Pancreas (tissue), 10 donors: ENCODE measurements at places on chromosomes 3 and 15.

- H3K27ac ChIP-seq: no peak overlapping the region
- H3K36me3 ChIP-seq: no peaks in the 10 kb centered on the region
- H3K27me3 ChIP-seq: no peaks in the 10 kb centered on the region
- peaks cover 5% of the 10 kb centered on the region for H3K4me1 ChIP-seq
- DNase-seq: no peak
These were observed 12.3 kb downstream of the BOC start for GRCh38 chr3:113223475-113224281.

DNA sequence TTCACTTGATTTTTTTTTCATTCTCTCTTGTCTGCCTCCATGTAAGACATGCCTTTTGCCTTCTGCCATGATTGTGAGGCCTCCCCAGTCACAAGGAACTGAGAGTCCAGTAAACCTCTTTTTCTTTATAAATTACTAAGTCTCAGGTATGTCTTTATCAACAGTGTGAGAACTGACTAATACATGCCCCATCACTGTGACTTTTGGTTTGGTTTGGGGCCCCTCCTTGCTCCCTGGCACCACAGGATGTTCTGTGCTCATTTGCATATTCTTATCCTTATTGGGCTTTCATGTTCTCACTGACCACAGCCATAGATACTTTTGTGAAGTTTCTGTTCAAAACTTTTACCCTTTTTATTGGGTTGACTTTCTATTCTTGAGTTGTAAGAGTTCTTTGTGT lies 3.8 kb upstream of the PRR20G start:
- no peaks in the 10 kb centered on the region for H3K36me3 ChIP-seq
- no peak overlapping the region for H3K27ac ChIP-seq
- no peaks in the 10 kb centered on the region for H3K27me3 ChIP-seq
- no peaks in the 10 kb centered on the region for H3K4me1 ChIP-seq
- DNase-seq: no peak
- H3K4me3 ChIP-seq: no peak overlapping the region

- DNase-seq: no peak
- H3K27me3 ChIP-seq: no peaks in the 10 kb centered on the region
- H3K27ac ChIP-seq: no peak overlapping the region
- no peaks in the 10 kb centered on the region for H3K36me3 ChIP-seq
These were observed 26.7 kb downstream of the TMED3 start for GRCh38 chr15:79337591-79337990.

GRCh38 chr3:38560284-38560683 lies 64.1 kb downstream of the EXOG start:
- DNase-seq: no peak
- no peaks in the 10 kb centered on the region for H3K36me3 ChIP-seq
- no peak overlapping the region for H3K4me3 ChIP-seq
- no peak overlapping the region for H3K27ac ChIP-seq
- no peaks in the 10 kb centered on the region for H3K27me3 ChIP-seq

- H3K36me3 ChIP-seq: no peaks in the 10 kb centered on the region
- no peak overlapping the region for H3K27ac ChIP-seq
- no peaks in the 10 kb centered on the region for H3K4me1 ChIP-seq
- no peak for DNase-seq
- H3K27me3 ChIP-seq: no peaks in the 10 kb centered on the region
These were observed 32.6 kb downstream of the PLS1 start for GRCh38 chr3:142628801-142629200.

GRCh38 chr3:42725454-42725853 lies 22.9 kb upstream of the HHATL start:
- no peaks in the 10 kb centered on the region for H3K27me3 ChIP-seq
- no peaks in the 10 kb centered on the region for H3K4me1 ChIP-seq
- H3K4me3 ChIP-seq: no peak overlapping the region
- no peaks in the 10 kb centered on the region for H3K36me3 ChIP-seq

DNA sequence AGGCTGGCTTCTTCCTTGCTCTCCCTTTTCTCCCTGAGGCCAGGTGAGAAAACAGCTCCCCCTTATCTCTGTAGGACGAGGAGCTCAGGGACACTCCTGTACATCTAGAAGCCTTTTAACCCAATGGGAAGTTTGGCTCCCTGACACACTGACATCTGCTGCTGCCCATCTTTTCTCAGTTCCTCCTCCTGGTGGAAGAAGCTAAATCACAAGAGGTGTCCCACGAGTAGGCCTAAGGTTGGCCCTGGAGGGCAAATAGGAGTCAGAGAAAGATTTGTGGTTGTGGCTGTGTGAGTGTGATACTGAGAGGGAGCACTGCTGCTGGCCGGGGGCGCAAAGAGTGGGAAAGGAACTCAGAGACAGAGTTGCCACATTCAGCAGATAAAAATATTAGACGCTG lies 49.5 kb downstream of the ARHGAP31 start:
- H3K4me3 ChIP-seq: no peak overlapping the region
- H3K36me3 ChIP-seq: no peaks in the 10 kb centered on the region
- DNase-seq: no peak
- H3K4me1 ChIP-seq: no peaks in the 10 kb centered on the region
- H3K27ac ChIP-seq: no peak overlapping the region
- no peaks in the 10 kb centered on the region for H3K27me3 ChIP-seq

DNA sequence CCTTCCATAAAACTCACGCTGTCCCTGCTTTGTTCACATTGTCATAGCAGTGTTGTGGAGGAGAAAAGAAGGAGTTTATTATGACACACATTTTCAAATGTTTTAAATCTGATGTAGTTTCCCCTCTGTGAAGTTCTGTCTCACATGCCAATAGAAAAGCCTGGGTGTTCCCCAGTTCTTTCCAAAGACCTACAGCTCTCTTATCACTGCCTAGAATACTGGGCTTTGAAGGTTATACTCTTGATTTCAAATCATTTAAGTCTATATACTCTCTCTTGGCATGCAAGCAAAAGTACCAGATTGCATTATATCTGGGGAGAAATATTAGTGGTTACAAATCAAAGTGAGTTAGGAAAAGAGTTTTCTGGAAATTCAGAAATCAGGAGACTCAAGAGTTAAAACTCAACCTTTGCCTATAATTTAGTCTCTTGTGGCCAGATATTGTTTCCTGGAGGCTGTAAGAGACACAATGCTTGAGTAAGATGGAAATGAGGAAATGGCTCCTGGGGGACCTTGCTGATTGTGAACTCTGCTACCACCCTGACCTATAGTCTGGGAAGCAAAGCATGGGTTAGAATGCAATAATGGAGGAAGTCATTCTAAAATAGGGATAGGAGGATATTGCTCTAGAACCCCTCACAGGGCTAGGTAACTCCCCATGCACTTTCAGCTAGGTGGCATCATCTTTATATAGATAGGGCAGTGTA lies 182.8 kb downstream of the KCNAB1 start:
- no peak overlapping the region for H3K4me3 ChIP-seq
- no peak overlapping the region for H3K27ac ChIP-seq
- DNase-seq: no peak
- H3K36me3 ChIP-seq: no peaks in the 10 kb centered on the region
- no peaks in the 10 kb centered on the region for H3K4me1 ChIP-seq
- no peaks in the 10 kb centered on the region for H3K27me3 ChIP-seq

DNA sequence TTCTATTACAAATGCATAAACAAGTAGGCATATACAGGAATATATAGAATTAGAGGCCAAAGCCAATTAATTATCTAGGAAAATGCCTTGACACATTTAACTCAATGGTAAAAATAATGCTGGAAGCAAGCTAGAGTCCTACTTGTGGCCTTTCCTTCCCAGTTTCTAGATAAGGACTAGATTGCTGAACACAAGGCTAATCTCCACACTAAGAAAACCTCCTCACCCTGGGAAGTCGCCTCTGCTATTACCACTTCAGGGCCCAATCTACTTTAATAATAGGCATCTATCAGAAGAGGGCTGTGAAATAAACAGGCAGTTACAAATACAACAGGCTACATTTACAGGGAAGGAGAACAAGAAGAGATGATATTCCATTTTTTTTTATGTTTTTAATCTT lies 80.5 kb upstream of the PRICKLE2 start:
- H3K27ac ChIP-seq: no peak overlapping the region
- DNase-seq: no peak
- no peaks in the 10 kb centered on the region for H3K36me3 ChIP-seq
- H3K27me3 ChIP-seq: no peaks in the 10 kb centered on the region
- no peak overlapping the region for H3K4me3 ChIP-seq
- no peaks in the 10 kb centered on the region for H3K4me1 ChIP-seq

- no peaks in the 10 kb centered on the region for H3K27me3 ChIP-seq
- DNase-seq: no peak
- no peak overlapping the region for H3K4me3 ChIP-seq
- no peaks in the 10 kb centered on the region for H3K4me1 ChIP-seq
- H3K36me3 ChIP-seq: no peaks in the 10 kb centered on the region
- H3K27ac ChIP-seq: no peak overlapping the region
These were observed 43.5 kb upstream of the SLC6A11 start for GRCh38 chr3:10772271-10773161.

GRCh38 chr15:42110367-42110766 lies 16.0 kb upstream of the PLA2G4D start:
- H3K36me3 ChIP-seq: no peaks in the 10 kb centered on the region
- no peak overlapping the region for H3K27ac ChIP-seq
- DNase-seq: no peak

- no peaks in the 10 kb centered on the region for H3K36me3 ChIP-seq
- no peak overlapping the region for H3K27ac ChIP-seq
- H3K4me1 ChIP-seq: no peaks in the 10 kb centered on the region
- no peak overlapping the region for H3K4me3 ChIP-seq
- no peaks in the 10 kb centered on the region for H3K27me3 ChIP-seq
These were observed 2.0 kb downstream of the TRIM71 start for GRCh38 chr3:32819551-32820348.

GRCh38 chr3:65595222-65596028 lies 443.3 kb downstream of the MAGI1 start:
- no peaks in the 10 kb centered on the region for H3K36me3 ChIP-seq
- H3K27me3 ChIP-seq: no peaks in the 10 kb centered on the region
- no peaks in the 10 kb centered on the region for H3K4me1 ChIP-seq
- DNase-seq: no peak

DNA sequence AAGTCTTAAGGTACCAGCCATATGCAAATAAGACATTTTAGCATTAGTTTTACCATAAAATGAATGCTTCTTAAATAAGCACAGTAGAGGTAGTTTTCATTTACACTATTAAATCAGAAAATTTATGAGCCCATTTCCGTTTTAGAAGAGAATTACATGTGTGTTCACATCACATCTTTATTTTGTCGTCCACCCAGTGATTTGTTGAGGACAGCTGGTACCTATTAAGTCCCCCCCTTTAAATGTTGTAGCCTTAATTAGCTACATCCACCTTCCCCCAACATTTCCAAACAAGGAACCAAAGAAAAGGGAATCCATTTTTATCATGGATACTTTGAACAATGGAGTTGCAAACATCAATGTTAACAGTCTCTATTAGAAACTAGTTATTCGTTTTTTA lies 6.8 kb downstream of the IL17RD start:
- H3K27me3 ChIP-seq: no peaks in the 10 kb centered on the region
- H3K27ac ChIP-seq: no peak overlapping the region
- no peak for DNase-seq
- H3K4me3 ChIP-seq: no peak overlapping the region
- H3K36me3 ChIP-seq: no peaks in the 10 kb centered on the region
- H3K4me1 ChIP-seq: no peaks in the 10 kb centered on the region

DNA sequence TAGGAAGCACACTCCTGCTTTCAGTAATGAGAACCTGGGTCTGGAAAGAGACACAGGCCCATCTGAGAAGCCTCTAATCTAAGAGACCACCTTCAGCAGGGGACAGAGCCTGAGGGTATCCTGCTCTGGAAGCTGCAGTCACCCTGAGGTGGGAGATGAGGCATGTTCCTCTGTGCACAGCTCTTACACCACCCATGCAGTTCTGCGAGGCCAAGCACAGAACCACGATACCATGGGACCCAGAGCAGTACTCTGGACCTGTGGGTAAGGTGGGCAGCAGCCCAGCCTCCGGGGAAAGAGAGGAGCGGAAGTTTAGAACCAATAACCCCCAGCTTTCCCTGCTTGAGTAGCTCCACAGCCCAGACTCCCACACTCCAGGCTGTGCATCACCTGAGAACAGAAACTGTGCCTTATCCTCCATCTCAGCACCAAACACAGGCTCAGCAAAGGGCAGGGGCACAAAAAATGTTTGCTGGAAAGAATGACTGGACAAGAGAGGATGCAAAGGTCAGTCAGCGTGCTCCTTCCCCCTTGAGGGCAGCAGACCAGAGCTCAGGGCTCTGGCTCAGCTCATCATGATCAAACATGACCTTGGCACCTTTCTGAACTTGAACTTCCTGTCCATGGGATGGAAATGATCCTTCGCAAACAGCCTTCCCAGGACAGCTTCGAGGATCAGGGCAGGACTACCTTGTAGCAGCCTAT lies 43.1 kb downstream of the RBPMS2 start:
- no peak for DNase-seq
- no peaks in the 10 kb centered on the region for H3K27me3 ChIP-seq
- no peak overlapping the region for H3K27ac ChIP-seq
- H3K36me3 ChIP-seq: no peaks in the 10 kb centered on the region

GRCh38 chr3:196287090-196287439 lies 461 bp downstream of the PCYT1A start:
- peak; percentile 39 for DNase-seq
- H3K27ac ChIP-seq: peak overlapping the region; percentile 93
- H3K36me3 ChIP-seq: no peaks in the 10 kb centered on the region
- no peaks in the 10 kb centered on the region for H3K27me3 ChIP-seq
- peak overlapping the region; percentile 65 for H3K4me3 ChIP-seq
